ENCODE measurements at places on chromosomes 6 and 20.

- DNase-seq, result no peak
These were observed 68.9 kb upstream of the TBXT start for GRCh38 chr6:166236596-166236995.

DNA sequence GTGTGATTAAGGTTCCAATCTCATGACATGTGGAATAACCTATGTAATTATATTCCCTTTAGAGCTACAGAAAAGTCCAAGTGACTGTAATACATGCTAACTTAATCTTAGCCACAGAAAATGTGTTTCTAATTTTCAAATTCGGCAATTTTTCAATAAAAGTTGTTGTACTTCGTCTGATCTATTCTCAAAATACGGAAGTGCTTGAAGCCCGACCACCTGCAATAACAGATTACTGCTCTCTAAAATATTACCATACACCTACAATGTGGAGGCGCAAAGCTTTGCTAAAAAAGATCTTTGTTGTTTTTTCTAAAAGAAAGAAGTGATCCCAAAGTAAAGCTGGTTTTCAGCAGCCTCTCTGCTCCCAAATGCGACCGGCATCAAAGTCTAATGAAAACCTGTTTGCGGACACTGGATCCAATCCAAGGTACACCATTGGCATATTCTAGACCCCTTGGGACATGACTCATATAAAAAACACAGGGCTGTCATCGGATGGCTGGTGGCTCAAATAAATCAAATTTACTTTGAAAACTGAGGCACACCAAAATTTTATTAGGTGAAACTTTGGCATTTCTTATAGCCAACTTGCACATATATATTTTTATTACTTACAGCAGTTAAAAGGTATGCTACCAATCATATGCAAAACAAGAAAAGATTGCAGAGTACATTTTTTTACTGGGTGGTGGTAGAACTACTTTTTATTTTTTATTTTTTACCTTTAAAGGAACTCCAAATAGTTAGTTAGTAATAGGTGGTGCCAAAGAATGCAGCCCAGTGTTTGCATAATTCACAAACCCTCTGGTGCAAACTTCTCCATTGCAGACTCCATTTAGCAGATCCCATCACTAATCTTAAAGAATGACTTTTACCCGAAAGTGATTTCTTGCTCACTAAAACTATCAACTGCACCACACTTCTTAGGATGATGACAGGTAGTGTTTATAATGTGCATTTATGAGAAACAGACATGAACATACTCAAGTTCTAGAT lies 118.7 kb upstream of the TBX18 start:
- no peak for DNase-seq

- no peak for DNase-seq
These were observed 38.5 kb downstream of the EPB41L2 start for GRCh38 chr6:131024565-131024964.

GRCh38 chr6:163321717-163322116 lies 92.8 kb upstream of the QKI start:
- DNase-seq, result no peak
